ENCODE measurements at places on chromosomes 2 and 18.

DNA sequence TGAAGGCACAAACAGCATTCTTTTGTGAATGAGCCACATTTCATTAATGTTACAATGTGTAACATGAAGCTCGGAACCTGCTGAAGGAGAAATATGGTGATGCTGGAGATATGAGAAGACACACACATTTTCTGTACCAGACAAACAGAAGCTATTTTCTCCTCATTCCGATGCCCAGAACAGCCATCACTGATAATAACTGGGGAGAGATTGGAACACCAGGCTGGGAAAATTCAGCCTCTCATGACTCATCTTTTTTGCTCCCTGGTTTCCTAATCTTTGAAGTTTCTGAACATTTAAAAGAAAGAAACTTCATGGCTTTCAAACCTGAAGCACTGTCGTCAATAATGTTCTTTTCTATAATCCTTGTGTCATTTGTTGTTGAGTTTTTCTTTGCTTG is 110.9 kb downstream of the LYPD6 start:
- DNase-seq, result no peak

DNA sequence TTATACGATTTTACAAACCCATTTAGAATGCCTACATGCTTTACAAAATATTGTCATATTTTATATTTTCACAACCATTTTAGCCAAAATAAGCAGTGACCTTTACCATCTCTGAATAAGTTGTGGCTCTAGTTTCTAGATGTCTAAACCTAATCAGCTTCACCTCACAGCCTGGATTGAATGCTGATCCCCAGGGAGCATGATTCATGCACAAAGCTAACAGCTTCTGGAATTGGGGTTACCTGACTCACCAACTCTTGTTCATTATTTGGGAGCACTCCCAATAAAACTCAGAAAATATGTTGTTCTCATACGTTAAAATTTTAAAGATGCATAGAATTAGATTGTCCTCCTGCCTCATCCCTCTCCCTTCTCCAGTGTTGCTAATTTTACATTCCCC is 611.7 kb upstream of the NETO1 start:
- DNase-seq, result no peak

- no peak for DNase-seq
Observed at GRCh38 chr18:47512726-47513435, 261.4 kb upstream of the SKOR2 start.

- DNase-seq, result no peak
Observed at GRCh38 chr2:162221064-162221463, 22.2 kb downstream of the FAP start.

GRCh38 chr2:86364894-86365293 is 27.5 kb upstream of the REEP1 start:
- no peak for DNase-seq

DNA sequence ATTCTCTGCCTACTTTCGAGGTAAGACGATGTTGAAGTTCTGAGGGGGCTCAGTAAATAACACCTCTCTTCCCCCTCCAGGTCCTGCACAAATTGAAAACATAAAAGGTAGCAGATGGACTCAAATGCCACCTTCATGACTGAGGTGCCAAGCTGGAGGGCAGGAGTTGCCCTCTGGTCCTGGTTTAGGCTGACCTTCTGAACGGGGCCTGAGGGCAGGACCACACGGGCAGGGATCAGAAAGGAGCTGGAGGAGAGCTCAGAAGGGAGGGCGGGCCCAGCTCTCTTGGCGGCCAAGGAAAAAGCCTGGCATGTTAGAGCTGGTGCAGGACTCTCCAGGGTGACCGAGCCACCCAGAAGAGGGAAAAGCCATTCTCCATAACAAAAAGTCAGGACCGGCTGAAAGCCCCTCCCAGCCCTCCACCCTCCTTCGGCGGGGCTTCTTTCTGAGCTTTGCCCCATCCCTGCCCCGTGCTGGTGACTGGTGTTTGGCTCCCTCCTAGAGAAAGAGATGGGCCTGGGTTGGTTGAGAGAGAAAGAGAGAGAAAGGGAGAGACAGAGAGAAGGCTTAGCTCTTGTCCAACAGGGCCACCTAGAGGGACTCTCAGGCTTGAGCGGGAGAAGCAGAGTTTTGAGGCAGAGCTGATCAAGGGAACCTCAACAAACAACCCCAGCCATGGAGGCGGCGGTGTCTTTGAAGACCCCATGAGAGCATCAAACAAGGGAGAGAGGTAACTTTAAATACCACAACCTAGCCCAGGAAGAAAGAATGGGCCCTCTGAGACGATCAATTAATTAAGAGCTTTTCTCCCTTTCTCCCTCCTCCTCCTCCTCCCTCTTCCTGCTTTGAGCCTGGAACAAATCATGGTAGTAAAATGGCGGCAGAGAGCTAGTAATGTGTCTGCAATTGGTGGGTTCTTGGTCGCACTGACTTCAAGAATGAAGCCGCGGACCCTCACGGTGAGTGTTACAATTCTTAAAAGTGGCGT is 50.8 kb downstream of the WIPF1 start:
- no peak for DNase-seq

GRCh38 chr2:21288299-21288698 is 164.5 kb downstream of the TDRD15 start:
- DNase-seq, result no peak
